ENCODE measurements at places on chromosomes 7 and 10.
A peak's percentile ranks its signal among the peaks of the same experiment; 100 is the strongest.

DNA sequence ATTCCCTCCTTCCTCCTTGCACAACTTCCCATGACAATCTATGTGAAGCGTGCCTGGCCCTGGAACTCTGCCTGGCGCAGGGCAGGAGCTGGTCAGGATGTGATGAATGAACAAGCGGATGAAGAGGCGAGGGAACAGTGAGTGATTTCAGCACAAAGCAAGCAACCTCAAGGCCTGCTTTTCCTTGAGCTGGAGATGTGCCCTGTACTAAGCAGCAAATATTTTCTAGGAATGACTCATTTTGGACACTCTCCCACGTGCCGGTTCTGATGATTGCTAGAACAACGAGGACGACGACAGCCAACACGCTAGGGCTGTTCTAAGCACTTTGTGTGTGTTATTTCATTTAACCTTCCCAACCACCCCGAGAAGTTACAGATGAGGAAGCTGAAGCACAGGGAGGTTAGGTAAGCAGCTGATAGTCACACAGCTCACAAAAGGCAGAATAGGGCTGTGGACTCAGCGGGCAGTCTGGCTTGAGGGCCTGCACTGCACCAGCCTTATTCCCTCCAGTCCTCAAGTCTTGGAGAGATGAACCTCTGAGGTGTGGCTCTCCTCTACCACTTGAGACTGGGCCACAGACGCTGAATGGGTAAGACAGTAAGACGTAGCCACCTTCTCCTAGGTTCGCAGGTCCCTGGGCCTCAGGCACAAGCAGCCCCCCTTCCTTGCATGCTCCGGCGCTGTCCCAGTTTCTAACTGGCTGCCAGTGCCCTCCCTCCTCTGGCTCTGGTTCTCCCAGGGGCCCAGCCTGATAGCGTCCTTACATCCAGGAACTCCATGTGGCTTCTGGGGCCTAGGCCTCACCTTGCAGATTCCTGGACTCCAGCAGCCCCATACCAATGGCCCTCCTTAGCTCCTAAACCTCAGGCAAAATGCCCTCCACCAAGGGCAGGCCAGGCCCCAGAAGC, 59.0 kb downstream of the YKT6 start:
- no peak for DNase-seq

- no peak for DNase-seq
These were observed 48.4 kb upstream of the SEMA3C start for GRCh38 chr7:80967071-80967916.

GRCh38 chr10:29412485-29412884, 123.6 kb downstream of the LYZL1 start:
- no peak for DNase-seq

GRCh38 chr7:2792856-2793487, 51.1 kb downstream of the GNA12 start:
- DNase-seq: no peak

GRCh38 chr7:149377386-149377785, 83.5 kb downstream of the ZNF777 start:
- no peak for DNase-seq

DNA sequence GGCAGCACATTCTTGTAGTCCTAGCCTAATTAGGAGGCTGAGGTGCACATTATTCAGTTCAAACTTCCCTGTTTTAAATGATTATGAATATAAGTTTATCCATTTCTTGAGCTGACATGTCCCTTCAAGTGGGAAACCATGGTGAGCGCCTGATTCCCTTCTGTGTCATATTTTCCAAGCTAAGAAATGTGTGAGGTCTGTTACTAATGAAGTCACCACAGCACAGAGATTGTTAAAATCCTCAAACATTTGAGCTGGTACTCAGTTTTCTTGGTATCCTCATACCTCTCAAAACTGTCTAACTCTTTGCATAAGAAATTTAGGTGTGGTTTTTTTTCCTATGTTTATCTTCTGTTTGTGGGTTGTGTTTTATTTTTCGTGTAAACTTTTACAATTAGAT, 926.8 kb downstream of the GATA3 start:
- DNase-seq: no peak

DNA sequence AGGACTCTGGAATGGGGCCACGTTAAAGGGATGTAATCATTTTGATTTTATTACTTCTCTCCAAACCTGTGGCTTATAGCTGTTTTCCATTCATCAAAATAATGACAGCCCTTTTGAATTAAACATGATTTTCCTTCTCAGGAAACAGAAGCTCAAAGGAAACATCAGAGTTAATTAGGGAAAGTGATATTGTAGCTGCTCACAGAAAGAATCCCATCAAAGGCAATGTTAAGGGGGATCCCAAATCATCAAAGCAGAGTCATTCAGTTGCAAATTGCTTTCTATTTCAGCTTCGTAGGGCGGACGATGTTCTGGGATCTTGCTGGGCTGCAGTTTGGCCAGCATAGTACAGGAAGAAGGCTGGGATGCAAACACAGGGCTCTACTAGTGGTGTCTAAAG, 563.2 kb downstream of the CCSER2 start:
- DNase-seq: no peak

DNA sequence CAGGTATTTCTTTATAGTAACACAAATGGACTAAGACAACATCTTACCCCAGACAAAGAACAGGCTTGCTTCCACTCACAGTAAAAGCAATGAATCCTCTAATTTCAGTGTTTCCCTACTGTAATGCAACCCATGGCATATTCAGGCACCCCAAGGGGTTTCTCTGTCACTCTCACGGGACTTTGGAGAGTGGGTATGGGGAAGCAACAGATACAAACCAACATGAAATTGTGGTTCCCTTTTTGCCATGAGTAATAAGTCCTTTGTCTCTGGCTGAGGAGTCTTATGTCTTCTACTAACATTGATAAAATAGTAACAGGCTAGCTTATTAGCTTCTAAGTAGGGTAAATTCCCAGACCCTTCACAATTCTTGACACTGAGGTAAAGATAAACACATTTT, 51.4 kb upstream of the AOAH start:
- DNase-seq: no peak

DNA sequence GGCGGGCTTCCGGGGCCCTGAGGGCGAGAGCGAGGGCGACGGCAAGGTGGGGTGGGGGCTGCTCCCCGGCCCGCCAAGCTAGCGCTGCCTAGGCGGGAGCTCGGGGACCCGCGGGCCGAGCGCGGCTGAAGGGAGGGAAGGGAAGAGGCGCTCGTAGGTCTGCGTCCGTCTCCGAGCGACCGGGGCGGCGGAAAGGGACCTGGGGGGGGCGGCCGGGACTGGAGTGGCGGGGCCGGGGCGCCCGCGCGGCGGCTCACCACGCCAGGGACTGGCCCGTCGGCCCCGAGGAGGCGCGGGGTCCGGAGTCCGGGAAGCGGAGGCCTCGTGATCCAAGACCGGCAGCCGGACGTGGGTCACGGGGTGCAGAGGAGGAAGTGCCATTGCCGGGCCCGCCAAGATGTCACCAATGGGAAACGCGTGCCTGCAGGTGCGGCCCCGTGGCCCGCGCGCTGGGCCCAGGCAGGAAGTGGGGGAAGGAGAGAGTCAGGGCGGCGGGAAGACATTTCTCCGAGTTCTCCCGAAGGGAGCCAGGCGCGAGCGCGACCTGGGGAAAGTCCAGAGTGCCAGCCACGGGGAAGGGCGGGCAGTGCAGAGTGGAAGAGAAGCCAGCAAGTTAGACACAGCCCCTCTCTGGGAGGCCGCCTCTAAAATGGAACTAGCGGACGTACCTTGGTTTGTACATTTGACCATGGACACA, 11.9 kb downstream of the HNRNPF start:
- peak; percentile 88 for DNase-seq

DNA sequence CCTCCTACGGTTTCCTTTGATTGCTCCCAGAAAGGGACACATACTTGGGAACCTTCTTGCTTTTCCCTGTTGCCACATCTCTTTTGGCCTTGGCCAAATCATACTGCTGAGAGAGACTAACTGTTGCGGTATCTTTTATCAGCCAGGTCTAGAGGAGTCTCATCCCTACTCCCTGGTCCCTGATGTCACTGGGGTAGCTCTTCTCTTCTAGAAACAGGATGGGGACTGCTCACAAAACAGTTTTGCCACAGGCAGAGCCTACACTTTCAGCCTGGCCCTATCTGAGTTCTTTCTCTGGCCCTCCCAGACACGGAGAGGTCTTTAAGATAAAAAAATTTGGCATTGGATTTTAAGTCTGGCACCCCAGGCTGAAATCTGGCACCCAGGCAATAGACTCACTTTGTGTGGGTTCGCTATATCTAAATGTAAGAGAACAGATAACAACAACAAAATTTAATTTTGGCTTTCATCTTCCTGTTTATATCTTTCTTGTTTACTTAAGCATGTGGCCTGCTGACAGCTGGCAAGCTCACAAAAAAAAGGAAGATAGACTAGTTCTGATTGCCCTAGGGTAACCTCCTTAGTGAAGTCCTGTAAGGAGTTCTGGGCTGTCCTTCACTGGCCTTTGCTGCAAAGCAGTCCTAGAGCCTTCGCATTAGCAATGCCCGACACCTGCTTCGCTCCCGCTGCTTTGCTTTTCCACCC, 228.3 kb upstream of the NPVF start:
- no peak for DNase-seq

GRCh38 chr10:6530211-6530840, 49.8 kb downstream of the PRKCQ start:
- no peak for DNase-seq

- no peak for DNase-seq
These were observed 515 bp downstream of the TBX20 start for GRCh38 chr7:35253460-35253709.
